Effector memory CD8-positive, alpha-beta T cell (primary cell): ENCODE measurements at places on chromosomes 2 and 18.
A peak's percentile ranks its signal among the peaks of the same experiment; 100 is the strongest.

GRCh38 chr18:51028201-51028805, 1.7 kb upstream of the SMAD4 start:
- peaks cover 40% of the 10 kb centered on the region for H3K4me1 ChIP-seq
- H3K27ac ChIP-seq: peak overlapping the region; percentile 100
- no peak for DNase-seq
- peak overlapping the region; percentile 93 for H3K4me3 ChIP-seq
- H3K36me3 ChIP-seq: peaks cover 30% of the 10 kb centered on the region

- H3K4me1 ChIP-seq: no peaks in the 10 kb centered on the region
- no peak overlapping the region for H3K4me3 ChIP-seq
- no peaks in the 10 kb centered on the region for H3K36me3 ChIP-seq
- no peaks in the 10 kb centered on the region for H3K27me3 ChIP-seq
- no peak for DNase-seq
- H3K27ac ChIP-seq: no peak overlapping the region
Observed at GRCh38 chr2:116935097-116935814, 879.2 kb upstream of the DDX18 start.

GRCh38 chr18:74637070-74637469, 39.4 kb downstream of the ZNF407 start:
- H3K4me1 ChIP-seq: peaks cover 4% of the 10 kb centered on the region
- no peak overlapping the region for H3K27ac ChIP-seq

- peak overlapping the region; percentile 35 for H3K27ac ChIP-seq
- H3K27me3 ChIP-seq: no peaks in the 10 kb centered on the region
- peaks cover 7% of the 10 kb centered on the region for H3K36me3 ChIP-seq
- peak; percentile 20 for DNase-seq
- H3K4me1 ChIP-seq: peaks cover 24% of the 10 kb centered on the region
- H3K4me3 ChIP-seq: peak overlapping the region; percentile 80
Observed at GRCh38 chr2:241507430-241508239, 749 bp downstream of the STK25 start.

GRCh38 chr2:146385031-146385430, 1459.8 kb upstream of the ACVR2A start:
- H3K27ac ChIP-seq: no peak overlapping the region
- no peak for DNase-seq
